NCI-H1930 (cell line): ENCODE measurements at places on chromosomes 2 and 18.

DNA sequence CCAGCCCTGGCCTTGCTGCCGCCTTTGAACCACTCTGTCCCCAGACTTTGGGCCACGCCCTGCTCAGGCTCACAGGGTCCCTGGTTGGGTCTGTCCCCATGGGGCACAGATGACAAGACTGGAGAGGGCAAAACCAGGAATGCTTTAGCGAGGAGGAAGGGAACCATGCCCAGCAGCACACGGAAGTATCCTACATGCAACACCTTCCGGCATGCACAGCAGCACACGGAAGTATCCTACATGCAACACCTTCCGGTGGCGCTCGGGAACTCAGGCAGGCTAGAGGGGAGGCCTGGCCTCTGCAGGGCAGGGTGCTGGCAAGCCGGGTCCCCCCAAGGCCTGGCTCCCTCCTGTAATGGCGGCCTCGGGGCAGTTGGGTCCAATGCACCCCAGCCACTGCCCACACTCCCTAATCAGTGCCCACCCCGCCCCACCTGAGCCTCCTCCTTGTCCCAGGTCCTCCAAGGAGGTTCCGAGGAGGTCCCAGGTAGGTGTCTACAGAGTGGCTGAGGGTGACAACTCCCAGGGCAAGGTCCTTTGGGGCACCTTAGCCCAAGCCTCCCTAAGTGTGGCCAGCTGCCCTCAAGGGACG, 33.6 kb upstream of the SNED1 start:
- no peak for DNase-seq

DNA sequence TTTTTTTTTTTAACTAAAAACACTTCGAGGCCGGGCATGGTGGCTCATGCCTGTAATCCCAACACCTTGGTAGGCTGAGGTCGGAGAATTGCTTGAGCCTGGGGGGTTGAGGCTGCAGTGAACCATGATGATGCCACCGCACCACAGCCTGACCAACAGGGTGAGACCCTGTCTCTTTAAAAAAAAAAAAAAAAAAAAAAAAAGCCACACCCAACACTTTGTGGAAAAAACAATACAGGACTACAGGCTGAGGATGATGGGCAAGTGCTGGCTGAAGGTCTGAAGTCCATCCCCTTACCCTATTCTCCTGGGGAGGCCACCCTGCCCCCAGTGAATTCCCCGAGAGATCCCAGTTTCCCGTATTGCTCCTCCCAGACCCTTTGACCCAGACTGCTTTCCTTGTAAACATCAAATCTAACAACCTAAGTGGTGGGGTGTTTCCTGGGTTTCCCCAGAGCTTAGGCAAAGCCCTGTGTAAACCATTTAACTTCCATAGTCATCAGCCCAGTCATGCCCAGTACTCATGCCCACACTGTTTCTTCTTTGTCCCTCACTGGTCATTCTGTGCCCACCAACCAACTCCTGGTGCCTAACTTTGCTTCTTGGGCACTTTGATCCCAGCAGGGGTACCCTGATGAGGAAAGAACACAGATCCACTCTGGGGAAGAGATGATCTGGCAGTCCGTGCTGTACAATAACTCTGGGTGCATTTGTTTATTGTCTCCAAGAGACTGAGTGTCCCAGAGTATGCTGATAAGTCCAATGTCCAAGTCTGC, 5.8 kb upstream of the TMEM37 start:
- no peak for DNase-seq

DNA sequence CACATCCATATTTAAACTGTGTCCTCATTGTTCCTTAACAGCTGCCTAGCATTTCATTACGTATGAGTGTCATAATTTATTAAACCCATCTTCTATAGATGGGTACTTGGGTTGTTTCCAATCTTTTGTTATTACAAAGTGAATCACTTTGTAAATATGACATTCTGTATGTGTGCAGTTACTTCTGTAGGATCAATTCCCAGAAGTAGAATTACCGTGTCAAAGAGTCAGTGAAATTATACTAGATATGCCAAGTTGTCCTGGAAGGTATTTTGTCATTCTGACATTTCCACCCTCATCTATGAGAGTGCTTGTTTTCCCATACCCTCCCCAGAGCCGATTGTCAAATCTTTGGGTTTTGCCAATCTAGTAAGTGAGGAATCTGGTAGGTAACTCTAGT, 194.5 kb upstream of the APCDD1 start:
- DNase-seq = no peak

DNA sequence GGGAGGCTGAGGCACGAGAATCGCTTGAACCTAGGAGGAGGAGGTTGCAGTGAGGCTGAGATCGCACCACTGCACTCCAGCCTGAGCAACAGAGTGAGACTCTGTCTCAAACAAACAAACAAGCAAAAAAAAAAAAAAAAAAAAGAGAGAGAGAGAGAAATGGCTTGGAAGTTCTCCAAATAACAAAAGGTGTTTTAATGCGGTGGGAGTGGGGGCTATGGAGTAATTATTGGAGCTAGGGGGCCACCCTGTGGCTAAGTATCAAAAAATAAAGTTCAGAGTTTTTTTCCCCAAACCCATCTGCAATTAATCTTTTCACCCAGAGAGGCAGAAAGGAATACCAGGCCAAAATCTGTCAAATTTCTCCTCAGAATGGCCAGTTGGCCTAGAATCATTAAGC, 23.0 kb upstream of the CEP68 start:
- no peak for DNase-seq

DNA sequence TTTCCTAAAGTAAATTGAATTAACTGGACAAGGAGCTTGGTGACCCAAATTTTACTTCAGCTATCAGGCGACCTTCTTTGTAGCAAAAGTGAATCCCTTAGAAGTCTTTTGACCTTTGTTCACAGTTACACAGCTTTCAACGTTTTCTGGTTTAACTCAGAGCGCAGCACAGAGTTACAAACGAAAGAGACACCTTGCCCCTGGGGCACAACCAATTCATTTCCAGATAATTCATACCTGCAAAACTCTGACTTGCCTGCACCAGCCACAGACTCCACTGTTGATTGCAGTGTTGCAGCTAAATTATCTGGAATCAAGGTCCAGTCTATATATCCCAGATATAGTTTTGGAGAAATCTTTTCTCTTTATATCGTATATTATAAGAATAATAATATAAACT, 358.6 kb upstream of the VWC2L start:
- no peak for DNase-seq

DNA sequence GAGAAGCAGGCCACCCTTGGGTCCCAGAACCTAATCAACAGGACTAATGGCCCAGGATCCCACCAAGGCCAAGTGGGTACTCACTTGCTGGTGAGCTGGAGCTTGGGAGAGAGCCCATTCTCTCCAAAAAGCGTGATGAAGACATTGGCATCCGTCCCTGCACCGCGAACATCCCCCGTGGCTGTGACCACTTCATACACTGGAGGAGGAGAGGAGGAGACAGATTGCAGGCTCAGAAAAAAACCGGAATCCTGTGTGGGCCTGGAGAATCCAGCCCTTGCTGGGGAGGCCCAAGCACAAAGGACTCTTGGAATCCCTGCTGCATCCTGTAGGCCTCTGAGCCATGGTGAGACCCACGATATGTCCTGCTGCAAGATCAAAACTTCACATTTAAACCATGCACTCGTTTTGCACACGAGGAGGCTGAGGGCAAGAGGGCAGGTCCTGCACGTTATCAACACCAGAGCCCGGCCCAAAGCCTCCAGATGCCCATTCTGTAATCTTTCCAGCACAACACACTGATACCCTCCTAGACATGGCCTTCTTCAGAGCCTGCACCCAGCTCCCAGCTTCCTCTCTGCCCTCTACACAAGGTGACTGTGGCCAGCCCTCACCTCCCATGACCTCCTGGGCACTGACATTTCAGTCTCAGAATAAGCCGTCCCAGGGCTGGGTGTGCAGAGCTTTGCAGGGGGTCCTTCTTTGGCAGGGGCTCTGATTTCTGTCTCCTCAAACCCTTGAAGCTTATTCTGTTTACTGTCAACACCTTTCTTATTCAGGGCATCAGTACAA, 7.8 kb downstream of the LOXHD1 start:
- DNase-seq = no peak

DNA sequence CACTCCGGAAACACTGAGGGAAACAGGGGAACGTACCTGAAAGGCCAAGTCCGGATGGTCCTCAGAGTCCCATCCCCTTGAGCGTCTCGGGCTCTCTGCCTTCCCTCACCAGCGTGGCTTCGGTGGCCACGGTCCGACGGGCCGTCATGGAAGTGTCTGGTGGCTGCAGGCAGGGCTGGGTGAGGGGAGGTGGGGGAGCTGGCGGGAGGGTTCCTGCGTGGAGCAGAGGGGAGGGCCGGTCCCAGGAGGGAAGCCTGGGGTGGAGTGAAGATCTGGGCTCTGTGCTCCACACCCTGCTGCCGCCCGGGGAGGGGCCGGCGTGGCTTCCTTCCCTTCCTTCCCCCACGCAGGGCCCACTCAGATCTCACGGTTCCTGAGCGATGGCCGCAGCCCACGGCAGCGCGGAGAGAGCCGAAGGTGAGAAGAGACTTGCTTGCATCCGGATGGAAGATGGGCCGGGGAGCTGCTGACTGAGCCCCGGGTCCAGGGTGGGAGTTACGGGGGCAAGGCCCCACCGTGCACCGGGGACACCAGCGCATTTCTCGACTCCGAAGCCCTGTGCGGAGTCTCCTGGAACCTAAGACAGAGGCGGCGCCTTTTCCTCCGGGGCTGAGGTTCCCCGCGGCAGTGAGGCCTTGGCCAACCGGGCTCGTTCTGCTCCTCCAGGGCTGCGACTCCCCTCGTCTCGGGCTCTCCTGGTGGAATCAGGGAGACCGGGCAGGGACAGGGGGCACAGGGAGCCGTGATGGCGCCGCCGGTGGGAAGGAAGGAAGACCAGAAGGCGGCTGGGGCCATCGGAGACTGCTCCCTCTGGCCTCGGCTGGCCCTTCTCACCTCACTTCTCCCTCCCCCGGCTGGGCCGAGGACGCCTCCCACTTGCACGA, 49.1 kb downstream of the KCNF1 start:
- DNase-seq = no peak

DNA sequence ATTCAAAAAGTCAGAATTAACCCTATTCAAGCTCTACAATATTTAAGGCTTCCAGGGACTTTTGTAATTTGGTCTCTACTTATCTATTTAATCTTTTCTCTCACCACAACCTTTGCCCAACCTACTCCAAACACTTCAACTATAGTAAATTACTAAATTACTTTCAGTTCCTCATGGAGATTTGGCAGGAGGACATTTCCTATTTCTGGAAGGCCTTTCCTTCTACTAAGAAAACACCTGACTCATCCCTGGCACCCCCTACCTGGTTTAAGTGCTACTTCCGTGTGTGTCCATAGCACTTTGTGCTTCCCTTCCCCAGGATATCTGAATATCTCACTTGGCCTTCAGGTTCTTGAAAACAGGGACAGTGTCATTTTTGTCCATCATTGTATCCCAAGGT, 96.3 kb downstream of the UPP2 start:
- no peak for DNase-seq

GRCh38 chr2:203763241-203763937, 57.0 kb downstream of the CD28 start:
- DNase-seq = no peak

- DNase-seq = no peak
These were observed 95.7 kb downstream of the EDAR start for GRCh38 chr2:108893277-108893676.

DNA sequence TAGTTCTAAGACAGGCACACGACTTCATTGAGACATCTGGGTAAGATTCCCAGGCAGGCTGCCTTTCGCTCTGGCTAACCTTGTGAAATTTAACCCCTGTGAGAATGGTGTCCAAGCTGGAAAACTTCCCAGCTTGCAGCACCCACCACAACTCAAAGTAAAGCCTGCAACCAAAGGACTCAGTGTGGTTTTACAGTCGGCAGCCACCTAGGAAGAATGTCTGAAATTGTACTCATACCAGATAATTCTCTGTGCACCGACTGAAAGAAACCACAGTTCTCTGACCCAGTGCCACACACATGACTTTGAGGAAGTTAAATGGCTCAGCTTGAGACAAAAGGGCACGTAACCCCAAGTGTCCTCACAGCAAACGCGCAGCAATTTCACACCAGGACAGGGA, 125.7 kb downstream of the RBMS1 start:
- DNase-seq = no peak

- DNase-seq = no peak
These were observed 86.7 kb downstream of the NRP2 start for GRCh38 chr2:205768815-205769494.

GRCh38 chr2:216683846-216684245, 11.5 kb downstream of the IGFBP5 start:
- DNase-seq = no peak

DNA sequence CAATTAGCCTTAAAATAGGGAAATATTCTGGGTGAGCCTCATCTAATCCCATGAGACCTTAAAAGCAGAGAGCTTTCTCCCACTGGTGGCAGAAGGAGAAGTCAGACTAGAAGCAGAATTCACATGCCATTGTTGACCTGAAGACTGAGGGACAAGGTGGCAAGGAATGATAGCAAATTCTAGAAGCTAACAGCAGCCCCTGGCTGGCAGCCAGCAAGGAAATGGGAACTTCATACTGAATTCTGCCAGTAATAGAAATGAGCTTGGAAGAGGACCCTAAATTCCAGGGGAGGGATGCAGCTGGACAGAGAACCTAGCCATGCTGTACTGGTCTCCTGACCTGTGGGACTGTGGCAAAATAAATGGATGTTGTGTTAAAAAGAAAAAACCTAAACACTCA, 19.5 kb downstream of the B3GNT7 start:
- no peak for DNase-seq

DNA sequence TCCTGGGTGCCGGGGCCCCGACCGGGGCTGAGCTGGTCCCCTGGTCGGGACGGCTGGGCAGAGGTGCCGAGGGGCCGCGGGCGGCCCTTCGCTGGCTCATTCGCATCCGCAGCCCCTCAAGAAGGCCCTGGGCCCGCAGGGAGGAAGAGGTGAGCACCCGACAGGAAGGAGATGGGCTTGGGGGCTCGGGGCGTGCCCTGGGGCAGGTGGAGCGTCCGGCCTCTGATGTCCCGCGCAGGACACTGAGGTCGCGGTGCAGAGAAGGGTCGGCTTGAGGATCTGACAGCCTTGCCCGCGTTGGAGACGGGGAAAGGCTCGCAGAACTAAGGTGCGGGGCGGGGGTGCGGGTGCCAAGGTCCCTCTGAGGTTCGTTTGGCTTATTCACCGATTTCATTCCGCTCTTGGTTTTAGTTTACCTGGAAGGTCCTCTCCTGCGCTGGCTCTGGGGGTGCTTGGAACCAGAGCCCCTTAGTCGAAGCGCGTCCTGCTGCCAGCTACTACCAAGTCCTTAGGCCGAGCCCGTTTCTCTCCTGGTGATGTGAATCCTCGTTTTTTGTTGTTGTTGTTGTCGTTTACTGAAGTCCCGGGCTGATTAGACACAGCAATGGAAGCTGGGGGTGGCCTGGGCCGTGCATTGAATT, 18.9 kb upstream of the CD8A start:
- no peak for DNase-seq

GRCh38 chr2:180679693-180680092, 300.7 kb upstream of the UBE2E3 start:
- DNase-seq = no peak

DNA sequence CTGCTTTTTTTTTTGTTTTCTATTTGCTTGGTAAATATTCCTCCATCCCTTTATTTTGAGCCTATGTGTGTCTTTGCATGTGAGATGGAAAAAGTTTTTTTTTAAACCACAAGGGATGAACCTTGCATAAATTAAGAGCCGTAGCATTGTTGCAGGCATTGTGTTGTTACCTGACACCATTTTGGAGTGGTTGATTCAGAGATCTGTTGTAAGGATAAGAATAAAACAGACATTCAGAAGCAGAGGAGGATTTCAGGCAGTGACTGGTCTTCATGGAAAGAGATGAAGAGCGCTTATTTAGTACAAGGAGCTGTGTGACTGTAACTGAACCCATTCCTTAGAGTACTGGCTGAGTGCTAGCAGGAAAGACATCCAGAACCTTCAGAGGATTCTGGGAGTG, 101.2 kb downstream of the LTBP1 start:
- DNase-seq = no peak
